8988T (cell line): ENCODE measurements at places on chromosomes 11 and 22.

DNA sequence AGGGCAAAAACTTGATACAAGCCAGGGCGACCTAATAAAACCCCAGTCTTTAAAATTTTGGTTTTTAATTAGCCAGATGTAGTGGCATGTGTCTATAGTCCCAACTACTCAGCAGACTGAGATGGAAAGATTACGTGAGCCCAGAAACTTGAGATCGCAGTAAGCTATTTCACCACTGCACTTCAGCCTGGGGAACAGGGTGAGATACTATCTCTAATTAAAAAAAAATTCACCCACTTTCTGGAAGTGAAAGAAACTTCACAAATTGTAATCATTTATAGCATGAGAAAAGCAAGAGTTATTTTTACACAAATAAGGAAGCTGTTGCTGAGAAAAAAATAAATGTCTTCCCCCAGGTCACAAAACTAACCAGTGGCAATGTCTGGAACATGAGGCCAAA is 882 bp upstream of the GLYATL2 start:
- no peak for DNase-seq

DNA sequence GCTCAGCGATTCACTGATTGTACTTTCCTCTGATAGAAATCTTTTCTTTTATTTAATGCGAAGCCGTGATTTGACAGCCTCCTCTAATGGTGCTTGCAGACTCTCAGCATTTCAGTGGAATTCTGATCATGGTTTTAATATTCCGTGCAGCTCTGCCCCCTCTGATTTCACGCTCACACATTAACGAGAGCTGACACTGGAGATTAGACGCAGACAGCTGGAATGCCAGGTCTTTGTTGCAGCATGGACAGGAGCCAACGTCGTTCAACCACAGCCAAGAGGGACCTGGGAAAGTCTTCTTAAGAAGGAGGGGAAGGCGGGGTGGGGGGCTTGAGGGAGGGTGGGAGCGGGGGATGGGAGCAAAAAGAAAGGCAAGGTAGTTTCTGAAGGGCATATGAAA is 186.4 kb downstream of the BLID start:
- DNase-seq = no peak

GRCh38 chr22:38868886-38869381 is 3.1 kb downstream of the CBX6 start:
- peak; percentile 94 for DNase-seq

- no peak for DNase-seq
Measured at GRCh38 chr11:117986981-117987574, 884 bp downstream of the IL10RA start.

DNA sequence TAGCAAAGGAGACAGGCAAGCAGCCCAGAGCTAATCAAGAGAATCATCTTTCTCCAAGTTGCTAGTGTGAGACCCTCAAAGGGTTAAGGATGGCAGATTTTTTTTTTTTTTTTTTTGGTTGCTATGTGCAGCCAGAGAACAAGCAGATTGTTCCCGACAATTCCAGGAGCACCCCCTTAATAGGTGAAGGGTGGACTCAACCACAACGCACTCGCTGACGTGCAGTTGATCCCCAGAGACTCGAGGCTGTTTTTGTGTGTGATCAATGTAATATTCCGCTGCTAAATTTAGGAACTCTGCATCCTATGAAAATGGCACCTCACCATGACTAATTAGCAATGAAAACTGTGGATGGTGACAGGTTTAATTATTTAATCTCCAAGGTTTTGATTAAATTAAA is 789.0 kb downstream of the KCNA4 start:
- DNase-seq = no peak

- DNase-seq = no peak
Measured at GRCh38 chr11:270451-271318, 7.5 kb upstream of the NLRP6 start.

DNA sequence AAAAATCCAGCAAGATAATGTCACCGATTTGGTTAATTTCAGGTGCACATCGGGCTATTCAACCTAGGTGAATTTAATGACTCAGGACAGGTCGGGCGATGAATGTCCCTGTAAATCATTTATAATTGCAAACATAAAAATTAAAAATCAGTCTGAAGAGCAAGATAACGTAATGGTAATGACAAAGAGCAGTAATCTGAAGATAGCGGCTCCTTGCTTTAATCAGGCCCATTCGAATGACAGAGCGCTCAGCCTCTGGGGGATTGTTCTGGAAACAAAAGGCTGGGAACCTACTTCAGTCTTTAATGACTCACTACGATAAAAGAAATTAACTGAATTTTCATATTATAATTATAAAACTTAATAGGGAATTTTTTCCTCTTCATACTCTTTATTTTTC is 61.3 kb downstream of the RCN1 start:
- DNase-seq = no peak

- DNase-seq = no peak
Measured at GRCh38 chr11:14101388-14101787, 138.9 kb downstream of the SPON1 start.

- DNase-seq = no peak
Measured at GRCh38 chr11:32918427-32918826, 25.8 kb downstream of the QSER1 start.

DNA sequence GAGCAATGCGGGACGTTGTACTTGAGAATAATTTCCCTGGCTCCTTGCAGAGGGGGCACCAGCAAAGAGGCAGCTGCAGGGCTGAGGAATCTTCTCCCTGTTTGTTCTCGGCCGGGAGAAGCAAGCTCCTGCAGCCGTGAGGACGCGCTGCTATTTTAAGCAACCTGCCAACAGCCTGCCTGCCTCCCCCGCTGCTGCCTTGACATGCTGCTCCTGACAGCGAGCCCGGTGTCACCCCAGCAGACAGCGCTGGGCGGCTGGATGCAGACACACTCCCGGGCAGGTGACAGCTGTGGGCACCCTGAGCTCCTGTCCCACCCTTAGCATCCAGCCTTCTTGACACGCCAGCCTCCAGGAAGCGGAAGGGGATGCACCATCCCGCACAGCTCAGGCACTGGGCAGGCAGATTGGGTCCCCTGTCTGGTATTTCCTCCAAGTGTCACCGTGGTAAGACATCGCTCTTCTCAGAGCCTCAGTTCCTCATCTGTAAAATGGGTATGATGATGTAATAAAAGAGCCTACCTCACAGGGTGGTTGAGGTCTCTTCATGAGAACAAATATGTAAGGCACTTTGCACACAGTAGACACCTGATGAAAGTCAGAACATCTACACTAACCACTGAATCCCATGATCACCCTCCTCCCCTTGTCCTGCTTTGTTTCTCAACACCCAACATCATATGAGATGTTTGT is 530.6 kb downstream of the MN1 start:
- DNase-seq = no peak

DNA sequence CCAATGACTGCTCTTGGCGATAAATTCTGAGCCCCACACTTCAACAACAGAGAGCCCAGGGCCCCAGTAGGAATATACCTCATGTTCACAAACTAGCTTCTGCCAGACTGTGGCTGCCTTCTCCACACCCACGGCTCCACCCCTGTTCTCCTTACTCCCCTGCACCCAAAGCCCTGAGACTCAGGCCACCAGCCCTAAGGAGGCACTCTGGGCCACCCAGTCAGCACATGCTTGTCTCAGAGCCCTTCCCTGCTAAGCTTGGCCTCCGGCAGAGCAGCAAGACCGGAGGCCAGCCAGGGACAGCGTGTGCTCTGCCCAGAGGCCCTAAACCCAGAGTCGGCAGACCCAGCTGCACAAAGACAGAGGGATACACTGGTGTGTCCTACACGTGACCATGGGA is 27.9 kb downstream of the SPATA19 start:
- no peak for DNase-seq

GRCh38 chr11:30786256-30787110 is 200.3 kb upstream of the MPPED2 start:
- DNase-seq = no peak

DNA sequence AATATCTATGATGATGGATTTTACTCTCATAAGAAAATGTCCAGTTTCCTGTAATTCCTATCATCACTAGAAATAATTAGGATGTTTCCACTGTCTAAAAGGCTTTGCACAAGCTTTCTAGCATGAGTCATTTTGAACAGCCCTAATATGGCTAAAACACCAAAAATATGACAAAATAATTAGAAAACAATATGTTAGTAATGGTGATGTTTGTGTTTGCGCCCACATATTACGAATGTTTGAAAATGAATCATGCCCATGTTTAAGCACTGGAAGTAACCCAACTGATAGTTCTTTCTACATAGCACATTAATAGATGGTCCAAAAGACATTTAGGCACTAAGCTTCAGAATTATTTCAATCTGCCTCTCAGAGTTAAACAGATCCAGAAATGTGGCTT is 96.0 kb downstream of the TRPC6 start:
- DNase-seq = no peak

DNA sequence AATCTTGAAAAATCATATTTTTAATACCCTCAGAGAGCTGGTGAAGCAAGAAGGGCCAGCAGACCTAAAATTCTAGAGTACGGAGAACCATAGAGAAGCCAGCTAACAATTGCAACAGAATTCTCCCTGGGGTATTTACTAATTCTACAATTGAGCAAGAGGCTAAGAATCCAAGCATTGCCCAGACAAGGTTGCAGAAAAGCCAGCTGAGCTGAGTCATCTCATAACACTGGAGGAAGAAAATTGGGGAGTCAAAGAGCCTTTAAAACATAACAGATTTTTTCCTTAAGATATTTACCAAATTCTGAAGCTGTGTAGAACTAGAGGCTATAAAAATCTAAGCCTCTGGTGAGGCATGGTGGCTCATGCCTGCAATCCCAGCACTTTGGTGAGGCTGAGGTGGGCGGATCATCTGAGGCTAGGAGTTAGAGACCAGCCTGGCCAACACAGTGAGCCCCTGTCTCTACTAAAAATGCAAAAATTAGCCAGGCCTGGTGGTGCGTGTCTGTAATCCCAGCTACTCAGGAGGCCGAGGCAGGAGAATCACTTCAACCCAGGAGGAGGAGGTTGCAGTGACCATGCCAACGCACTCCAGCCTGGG is 13.6 kb upstream of the TMEM216 start:
- no peak for DNase-seq
